GM12891 (cell line): ENCODE measurements at places on chromosomes 4 and X.

GRCh38 chrX:17038277-17038676, 91.8 kb downstream of the REPS2 start:
- DNase-seq = no peak

GRCh38 chr4:62360156-62360545, 1160.0 kb downstream of the ADGRL3 start:
- DNase-seq = no peak

DNA sequence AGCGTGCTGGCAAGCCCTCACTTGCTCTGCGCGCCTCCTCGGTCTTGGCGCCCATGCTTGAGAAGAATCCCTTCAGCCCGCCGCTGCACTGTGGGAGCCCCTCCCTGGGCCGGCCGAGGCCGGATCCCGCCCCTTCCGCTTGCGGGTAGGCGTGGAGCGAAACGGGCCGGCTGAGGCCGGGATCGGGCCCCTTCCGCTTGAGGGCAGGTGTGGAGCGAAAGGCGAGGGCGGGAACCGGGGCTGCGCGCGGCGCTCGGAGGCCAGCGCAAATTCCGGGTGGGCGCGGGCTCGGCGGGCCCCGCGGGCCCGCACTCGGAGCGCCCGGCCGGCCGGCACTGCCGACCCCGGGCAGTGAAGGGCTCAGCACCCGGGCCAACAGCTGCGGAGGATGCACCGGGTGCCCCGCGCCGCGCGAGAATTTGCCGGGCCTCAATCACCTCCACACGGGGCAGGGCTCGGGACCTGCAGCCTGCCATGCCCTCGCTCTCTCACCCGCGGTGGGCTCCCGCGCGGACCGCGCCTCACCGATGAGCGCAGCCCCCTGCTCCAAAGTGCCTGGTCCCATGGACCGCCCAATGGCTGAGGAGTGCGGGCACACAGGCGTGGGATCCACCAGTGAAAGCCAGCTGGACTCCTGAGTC, 58.1 kb upstream of the GBA3 start:
- no peak for DNase-seq

GRCh38 chrX:47175588-47175980, 18.0 kb upstream of the UBA1 start:
- DNase-seq = no peak

DNA sequence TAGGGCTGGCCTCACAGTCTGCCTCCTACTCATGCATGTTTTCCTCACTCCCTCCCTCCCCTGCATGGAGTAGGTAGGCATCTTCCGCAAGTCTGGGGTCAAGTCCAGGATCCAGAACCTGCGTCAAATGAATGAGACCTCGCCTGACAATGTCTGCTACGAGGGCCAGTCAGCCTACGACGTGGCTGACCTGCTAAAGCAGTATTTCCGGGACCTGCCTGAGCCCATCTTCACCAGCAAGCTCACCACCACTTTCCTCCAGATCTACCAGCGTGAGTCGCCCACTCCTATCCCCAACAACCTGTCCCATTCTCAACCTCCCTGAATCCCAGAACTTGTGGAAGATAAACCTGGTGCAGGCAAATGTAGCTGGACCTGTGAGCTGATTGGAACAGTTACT, 73.4 kb downstream of the STARD8 start:
- DNase-seq = no peak

GRCh38 chr4:165542476-165542875, 163.7 kb downstream of the CPE start:
- no peak for DNase-seq

DNA sequence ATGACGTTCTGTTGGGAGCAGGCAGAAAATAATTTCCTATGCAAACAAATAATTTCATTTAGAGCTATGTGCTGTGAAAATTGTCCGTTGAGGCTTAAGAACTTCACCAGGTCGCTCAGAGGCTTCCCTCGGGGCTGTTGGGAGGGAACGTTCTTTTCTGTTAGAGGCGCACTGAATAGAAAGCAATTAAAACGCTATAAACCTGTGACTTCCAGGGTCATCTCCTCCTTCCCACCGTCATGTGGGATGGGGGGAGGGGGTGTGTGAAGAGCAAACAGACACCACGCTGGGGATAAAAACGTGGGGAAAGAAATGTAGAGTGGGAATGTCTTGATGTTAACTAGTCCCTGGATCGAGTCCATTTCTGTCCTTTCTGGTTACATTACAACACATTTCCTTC, 35.2 kb upstream of the ZNF518B start:
- DNase-seq = no peak
